Stimulated activated CD4-positive, alpha-beta T cell treated with anti-CD3 and anti-CD28 coated beads, Interleukin-12 subunit alpha, Interleukin-12 subunit beta, amount 100 ng/mL, for 48 hours (primary cell): ENCODE measurements at places on chromosomes 7 and 10.

- no peak for DNase-seq
Observed at GRCh38 chr10:50432211-50433009, 181.1 kb upstream of the ASAH2 start.

GRCh38 chr7:128206747-128207500 lies 34.2 kb upstream of the LEP start:
- no peak for DNase-seq

GRCh38 chr10:102491136-102491535 lies 11.4 kb downstream of the ACTR1A start:
- DNase-seq, result no peak

DNA sequence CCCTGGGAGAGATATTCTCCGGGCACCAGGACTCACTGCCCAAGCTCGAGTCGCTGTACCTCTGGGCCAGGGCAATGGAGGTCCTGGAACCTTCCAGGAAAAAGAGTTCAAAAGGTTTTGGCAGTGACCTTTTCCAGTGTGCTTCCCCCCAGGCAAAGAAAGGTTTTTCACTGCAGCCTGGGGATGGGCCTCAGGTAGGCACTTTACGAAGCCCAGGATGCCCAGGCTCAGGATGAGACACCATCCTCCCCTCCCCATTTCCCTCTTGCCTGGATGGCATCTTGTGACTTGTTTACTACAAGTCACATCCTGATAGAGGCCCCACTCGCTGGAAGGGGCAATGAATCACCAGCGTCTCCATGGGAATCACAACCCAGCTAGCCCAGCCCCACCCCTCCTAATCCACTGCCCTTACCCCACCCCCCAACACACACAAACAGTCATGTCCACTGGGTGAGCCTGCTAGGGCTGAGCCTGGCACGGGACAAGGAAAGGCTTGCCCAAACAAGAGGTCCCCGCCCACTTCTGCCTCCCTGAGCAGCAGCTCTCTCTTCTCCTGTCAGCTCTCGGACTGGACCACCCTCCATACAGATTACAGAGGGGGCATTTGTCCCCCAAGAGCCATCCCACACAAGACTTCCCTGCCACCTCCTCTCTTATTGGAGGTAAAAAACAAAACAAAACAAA lies 93.8 kb upstream of the SMNDC1 start:
- no peak for DNase-seq

GRCh38 chr7:16504019-16504418 lies 22.6 kb upstream of the LRRC72 start:
- DNase-seq, result no peak

GRCh38 chr10:3374914-3375313 lies 202.3 kb upstream of the PITRM1 start:
- DNase-seq, result no peak

DNA sequence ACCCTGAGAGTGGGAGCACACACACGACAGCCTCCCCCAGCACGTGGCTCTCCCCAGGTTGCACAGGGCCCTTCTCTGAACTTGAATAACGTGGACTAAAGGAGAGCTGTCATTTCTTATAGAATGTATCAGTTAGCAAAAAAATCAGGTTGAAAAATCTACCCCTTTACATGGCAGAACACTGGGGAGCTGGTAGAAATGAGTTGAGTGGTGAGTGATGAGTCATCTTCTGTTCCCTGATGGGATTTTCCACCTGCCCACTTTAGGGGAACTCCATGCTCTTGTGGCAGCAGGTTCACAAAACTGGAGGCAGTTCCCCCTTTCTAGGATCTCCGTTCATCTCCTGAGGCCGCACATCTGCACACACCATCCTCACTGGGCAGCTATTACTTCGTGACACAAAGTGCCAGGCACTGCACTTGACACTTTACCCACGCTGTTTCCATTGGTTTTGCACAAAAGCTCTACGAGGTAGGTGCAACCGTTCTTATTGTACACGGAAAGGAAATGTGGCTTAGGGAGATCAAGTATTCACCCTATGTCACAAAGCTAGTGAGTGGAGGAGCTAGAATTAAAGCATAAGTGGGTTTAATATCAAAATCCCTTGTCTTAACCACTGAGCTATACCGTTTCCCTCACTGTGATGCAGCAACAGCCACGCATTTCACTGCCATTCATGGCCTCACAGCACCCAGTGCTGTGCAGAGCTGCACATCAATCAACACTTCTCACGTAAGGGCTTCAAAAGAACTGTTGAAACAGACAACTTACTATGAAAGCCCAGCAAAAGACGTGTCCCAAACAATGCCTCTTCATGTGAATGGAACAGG lies 80.2 kb downstream of the RNF216 start:
- peak; percentile 67 for DNase-seq

DNA sequence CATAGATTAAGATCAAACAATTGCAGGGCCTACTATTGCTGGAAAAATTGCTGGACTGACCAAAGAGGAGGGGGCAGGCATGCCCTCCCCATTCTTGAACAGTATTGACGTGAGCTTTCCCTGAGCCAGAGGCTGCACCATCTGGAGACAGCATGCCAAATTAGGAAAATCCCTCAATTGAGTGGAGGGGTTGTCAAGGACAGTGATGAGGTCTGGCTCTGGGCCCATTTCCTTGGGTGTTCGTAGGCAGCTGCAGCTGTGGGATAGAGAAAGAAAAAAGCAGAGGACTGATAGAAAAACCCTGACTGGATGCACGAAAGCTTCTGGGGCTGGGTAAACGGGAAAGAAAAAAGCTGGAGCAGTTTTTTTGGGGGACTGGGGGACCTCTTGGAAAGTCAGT lies 22.8 kb upstream of the ORC5 start:
- DNase-seq, result no peak

DNA sequence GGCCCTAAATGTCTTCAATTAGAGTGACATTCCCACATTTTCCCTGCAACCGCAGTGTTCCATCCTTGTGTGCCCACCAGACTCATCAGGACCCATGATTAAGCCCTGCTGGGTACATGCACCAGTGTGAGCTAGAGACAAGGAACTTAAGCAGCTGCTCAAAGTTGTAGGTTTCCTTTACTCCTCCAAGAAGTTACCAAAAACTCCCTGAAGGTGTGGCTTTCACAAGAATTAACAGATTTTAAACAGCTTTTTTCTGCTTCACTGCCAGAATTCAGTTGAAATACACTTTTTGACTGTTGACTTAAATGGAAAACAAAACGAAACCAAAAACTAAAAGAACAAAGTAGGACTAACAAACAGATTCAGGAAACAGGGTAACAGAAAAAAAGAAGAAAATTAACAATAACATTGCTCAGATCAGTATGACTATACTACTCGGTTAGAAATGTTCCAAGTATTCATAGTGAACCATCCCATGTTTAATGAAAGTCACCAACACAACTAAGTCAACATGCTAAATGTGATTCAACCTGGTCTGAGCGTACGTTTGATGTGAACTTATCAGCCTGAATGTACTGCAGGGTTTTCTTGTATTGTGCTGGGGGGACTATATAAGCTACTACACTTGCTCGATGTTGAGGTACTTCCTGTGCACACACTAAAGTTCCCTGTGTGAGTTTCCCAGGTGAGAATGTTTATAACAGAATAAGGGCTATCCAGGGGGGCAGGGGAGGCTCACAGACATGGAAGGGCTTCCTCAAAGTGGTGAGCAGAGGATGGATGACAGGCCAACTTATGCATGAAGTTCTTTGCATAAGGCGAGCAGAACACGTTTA lies 22.2 kb downstream of the SLC37A3 start:
- no peak for DNase-seq

- DNase-seq, result no peak
Observed at GRCh38 chr7:2732959-2733584, 45.1 kb downstream of the AMZ1 start.

DNA sequence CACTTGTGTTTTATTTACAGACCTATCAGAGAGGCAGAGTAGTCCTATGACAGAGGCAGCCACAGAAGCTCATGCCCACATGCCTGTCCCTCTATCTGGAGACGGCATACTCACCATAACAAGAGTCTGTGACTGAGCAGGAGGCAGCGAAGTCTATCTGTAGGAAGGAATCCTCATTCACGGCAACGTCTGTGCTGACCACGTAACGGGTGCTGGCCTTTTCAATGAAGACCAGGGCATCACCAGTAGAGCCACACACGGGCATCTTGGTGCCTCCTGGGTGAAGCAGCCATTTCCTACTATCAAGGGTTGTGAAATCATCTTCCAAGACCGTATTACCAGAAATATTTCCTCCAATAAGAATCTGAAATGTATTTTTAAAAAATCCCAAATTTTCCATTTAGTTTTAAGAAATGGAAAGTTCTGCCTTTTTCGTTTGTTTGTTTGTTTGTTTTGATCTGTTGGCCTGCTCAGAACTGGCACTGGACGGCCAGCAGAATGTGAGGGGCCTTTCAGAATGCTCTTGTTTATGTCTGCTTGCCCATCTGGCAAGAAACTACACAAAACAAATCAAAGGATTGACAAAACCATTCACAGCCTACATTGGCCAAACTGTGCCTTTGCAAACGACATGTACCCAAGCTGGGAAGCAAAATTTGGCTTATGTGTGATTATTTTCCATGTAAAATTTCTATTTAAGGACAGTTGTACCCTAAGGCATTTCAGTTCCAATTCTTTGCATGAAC lies 93.1 kb upstream of the SLC26A5 start:
- no peak for DNase-seq

DNA sequence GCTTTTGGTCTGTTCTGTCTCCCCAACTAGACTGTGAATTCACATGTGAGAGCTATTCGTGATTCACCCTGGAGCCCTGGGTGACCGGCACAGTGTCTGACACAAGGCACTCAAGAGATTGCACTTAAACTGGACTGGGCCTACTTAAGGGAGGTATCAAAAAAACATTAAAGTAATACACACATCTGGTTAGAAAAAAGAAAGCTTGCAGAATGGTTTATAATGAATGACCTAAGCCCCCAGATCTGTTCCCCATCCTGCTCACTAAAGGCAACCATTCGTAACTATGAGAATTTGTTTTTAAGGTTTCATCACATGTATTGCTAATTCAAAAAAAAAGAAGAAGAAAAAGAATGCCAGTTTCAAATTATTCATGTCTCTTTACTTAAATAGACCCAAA lies 74.5 kb downstream of the DGKI start:
- no peak for DNase-seq

DNA sequence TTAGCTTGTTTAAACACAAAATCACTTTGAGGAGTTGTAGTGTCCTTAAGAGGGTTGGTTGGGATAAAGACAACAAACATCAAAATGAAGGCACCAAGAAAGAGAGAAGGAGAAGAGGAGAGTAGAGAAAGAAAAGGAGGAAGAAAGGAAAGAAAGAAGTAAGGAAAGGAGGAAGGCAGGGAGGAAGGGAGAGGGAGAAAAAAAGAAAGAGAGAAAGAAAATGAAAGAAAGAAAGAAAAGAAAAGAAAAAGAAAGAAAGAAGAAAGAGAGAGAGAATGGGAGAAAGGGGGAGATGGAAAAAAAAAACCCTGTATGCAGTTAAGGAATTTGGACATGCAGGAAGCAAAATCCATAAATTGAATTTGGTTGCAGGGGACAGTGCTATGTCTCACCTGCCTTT lies 635.4 kb upstream of the FZD8 start:
- DNase-seq, result no peak

- DNase-seq, result no peak
Observed at GRCh38 chr7:54563329-54563916, 21.2 kb downstream of the VSTM2A start.
